Left lobe of liver (tissue), 2 donors: ENCODE measurements at places on chromosomes 4 and X. TPM values are rescaled to one million over a fixed set of nuclear protein-coding genes. Genes with fewer than 3 reads are reported as not detected.

EDNRA gene
- 2.0 TPM for total RNA-seq

- peak; percentile 57 for DNase-seq
Measured at GRCh38 chrX:55488006-55488592, 1.5 kb downstream of the USP51 start.

- DNase-seq: no peak
Measured at GRCh38 chr4:12393631-12394262, 965.1 kb upstream of the HS3ST1 start.

DNA sequence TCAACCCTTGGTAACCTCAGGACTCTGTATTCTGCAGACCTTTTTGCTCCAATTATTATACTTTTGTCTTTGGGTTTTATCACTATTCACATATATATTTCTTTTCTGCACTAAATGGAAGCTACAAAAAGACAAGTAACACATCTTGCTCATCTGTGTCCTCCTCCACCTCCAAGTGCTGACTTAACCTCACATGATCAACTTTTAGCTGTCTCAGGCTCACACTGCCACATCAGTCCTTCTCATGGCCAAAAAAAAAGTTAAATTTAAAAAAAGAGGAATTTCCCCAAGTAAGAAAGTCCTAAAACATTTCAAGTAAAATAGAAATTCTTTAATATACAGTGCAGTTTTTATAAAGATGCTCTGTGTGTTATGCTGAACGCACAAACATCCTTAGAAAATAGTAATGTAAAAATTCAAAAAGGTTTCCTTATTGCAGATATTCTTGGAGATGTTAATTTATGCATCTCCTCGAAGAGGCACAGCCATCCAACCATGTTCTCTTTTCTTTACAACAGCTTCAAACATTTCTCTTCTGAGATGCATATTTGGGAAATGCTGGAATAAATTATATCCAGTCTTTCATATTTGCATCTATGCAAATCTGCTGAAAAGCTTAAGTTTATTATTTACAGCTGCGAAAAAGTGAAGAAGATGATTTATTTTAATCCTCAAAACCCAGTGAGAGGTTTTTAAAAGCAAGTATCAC lies 37.6 kb downstream of the ARAP2 start:
- no peak for DNase-seq

- no peak for DNase-seq
Measured at GRCh38 chrX:21723084-21723483, 34.8 kb downstream of the SMPX start.

DNA sequence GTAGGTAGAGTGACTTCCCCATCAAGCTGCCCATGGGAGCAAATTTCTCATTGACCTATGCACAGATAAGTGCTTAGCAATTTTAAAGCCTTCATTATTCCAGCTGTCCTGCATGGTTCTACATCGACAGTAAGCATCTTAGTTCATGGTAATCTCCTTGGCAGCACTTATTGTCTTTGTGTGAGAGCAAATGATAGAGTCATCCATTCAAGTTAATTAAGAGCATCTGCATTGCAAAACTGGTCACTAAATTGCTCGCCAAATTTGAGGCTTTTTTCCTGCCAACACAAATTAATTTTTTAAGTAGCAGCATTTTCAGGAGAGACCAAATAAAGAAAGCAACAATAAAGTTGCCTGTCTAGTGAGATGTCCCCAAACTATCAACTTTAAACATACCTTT lies 76.7 kb downstream of the SH3BGRL start:
- DNase-seq: no peak
